ENCODE measurements at places on chromosomes 5 and 9.

GRCh38 chr5:53240661-53241060 lies 131.1 kb upstream of the MOCS2 start:
- no peak for DNase-seq

DNA sequence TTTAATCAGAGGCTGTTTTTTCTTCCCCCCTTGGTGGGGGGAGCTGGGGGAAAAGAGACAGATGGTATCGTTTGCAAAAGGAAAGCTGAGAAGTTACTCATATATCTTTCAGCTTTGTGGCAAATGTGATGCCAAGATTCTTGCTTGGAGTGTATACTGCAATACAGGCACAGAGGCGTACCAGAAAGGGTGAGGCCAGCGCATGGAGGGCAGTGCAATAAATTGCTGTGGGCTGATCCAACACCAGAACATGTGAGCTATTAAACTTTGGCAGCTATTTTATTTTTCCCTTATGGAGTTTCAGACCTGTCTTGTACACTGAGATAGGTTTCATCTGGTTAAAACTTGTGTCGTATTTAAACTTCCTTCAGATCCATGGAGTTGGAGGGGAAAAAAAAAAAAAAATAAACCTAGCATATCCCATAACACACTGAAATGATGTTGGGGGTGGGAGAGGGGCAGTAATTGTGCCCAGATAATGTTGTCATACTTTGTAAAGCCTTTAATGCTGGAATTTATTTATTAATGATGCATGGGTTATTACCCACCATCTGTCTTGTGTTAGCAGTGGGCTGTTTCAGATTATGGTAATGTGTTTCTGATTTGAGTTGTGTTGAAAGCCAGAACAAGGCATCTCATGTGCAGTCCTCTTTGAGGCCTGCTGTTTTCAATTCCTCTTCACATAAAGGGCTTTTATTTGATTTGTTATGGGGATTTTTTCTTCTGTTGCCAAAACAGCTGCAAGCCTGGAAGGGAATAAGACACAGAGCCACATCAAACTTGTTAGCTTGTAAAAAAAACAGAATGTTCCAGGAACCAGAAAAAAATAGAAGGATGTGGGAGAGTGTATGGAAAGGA lies 891.3 kb downstream of the TLE1 start:
- peak; percentile 62 for DNase-seq

DNA sequence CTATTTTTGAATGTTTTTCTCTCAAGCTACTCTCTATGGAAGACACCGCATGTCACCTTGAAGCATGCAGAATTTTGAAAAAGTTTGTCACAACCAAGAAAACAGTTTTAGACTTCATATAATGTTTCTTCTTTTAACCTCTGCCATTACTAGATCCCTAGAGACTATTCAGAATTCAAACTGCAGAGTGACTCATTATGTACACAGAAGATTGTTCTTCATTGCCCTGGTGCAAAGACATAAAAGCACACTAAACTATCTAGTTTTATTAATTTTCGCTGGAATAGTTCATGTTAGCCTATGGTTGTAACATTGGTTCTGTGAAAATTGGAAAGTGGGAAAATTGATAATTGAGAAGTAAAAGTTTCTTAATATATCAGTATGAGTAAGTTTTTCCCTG lies 18.4 kb downstream of the F2RL2 start:
- peak; percentile 54 for DNase-seq

DNA sequence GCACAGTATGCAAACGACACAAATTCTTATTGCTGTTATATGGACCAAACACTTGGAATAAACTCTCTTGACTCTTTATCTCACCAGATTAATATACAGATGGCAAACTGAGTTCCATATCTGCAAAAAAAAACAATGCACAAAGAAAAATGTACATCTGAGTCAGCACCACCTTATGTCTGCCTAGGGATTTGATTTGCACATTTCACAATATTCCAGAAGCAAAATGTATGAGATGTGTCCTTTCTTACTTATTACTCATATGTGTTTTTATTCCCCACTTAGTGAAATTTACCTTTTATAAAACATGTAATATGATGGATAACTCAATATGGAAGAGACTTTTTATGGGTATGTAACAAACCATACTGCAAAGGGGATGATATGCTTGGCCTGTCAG lies 236.9 kb downstream of the GLIS3 start:
- peak; percentile 55 for DNase-seq

DNA sequence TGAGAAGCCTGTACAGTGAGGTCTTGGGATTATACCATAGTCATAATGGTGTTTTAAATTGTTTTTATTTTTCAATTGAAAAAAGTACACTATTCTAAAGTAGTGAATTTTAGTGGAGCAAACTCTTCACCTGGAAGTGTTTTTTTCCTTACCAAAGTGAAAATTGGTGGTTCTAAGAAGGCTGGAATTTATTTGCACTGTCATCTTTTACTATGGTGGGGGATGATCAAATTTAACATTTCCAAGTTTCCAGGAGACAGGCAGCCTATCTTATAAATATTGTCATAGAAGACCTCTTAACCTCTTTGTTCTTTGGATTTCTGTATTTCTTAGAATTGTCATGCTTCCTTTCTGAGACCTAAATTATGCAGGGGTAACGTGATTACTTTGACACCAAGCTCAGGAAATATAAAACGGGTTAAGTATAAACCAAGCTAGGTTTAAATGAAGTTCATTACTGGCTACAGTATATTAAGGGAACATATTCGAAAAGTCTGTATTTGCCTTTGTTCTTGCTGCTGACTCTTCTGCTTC lies 20.2 kb downstream of the NDFIP1 start:
- DNase-seq: no peak

DNA sequence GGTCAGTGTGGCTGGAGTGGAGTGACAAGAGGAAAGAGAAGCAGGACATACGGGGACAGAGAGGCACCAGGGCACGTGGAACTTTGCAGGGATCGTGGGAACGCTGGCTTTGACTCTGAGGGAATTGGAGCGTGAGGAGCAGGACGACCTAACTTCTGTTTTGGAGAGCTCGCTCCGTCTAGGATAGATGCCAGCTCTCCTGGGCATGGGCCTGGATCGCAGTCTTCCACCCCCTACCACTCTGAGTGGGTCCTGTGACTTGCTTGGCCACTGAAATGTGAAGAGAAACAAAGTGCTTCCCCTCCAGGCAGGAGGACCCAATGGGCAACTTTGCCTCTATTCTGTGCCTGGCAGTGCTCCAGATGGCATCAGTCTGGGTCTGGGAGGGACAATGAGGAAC lies 8.7 kb upstream of the SH3PXD2B start:
- no peak for DNase-seq

DNA sequence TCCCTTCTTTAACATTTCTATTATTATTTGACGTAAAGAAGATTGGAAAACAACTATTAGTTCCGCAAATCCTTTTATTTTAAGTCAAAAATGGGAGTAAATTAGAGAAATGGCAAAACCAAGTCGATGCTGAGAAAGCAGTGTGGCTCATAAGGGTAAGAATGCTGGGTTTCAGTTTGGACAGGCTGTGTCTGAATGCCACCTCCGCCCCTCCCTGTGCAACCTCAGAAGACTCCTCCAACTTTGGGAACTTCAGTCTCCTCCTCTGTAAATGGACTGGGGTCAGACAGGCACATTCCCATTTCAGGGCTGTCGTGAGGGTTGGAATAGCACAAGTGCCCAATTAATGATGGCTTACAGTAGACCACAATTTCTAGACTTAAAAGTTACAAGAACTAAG lies 154.0 kb downstream of the GABBR2 start:
- DNase-seq: no peak

GRCh38 chr5:135051872-135052271 lies 17.8 kb upstream of the PITX1 start:
- no peak for DNase-seq

DNA sequence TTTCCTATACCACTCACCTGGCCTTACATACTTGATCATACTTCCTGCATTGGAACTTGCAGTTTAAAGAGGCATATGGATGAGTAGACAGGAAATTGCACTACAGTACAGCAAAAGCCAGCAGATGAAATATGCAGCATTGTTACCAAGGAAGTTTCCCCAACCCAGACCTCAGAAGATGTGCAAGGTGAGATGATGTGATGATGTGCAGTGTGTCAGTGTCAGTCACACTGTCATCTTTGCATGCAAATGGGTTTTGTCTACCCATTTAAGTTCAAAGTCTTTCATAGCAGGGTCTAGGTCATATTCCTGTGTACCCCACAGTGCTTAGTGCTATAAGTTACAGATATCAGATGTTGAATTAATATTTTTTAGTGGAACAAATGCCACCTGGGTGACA lies 89.3 kb upstream of the CER1 start:
- DNase-seq: no peak

All from skeletal muscle cell (primary cell).